Upper lobe of left lung (tissue), 6 donors: ENCODE measurements at places on chromosomes 11 and 22.

GRCh38 chr11:32305460-32305859 is 129.9 kb downstream of the WT1 start:
- DNase-seq: no peak

DNA sequence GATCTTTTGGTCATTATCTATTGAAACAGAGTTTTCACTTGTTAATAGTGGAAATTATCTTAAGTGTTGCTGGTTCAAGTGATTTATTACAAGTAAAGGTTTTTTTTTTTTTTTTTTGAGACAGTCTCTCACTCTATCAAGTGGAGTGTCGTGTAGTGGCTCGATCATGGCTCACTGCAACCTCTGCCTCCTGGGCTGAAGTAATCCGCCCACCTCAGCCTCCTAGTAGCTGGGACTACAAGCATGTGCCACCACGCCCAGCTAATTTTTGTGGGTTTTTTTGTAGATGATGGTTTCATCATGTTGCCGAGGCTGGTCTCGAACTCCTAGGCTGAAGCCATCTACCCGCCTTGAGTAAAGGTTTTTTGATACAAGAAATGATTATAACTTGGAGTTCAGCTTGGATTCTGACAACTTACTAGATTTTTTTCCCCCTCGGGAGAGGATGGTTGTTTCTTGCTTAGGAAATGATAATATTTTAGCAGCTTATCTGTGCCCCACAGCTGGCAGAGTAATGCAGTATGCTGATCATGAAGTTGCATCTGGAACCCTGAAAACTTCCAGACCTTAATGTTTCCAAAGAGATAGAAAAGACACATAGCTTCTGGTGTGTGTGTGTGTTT is 68.9 kb downstream of the MTMR3 start:
- DNase-seq: no peak

DNA sequence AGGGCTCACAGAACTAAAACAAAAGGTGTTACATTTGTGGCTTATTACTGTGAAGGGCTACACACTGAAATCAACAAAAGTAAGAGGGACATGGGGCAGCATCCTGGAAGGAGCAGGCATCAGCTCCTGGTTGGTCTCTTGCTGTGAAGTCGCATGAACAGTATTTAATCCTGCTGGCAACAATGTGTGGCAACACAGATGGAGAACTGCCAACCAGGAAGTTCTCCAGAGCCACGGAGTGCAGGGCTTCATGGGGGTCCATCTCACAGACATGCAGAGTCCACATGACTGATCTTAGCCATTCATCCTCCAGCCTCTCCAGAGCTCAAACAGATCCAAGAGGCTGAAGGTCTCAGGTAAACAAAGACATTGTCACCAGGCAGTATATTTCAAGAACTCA is 32.8 kb upstream of the FGF3 start:
- no peak for DNase-seq

GRCh38 chr22:47166446-47167016 is 404.1 kb downstream of the TBC1D22A start:
- DNase-seq: peak; percentile 49

- DNase-seq: no peak
These were observed 47.7 kb downstream of the COMMD9 start for GRCh38 chr11:36241497-36241896.

DNA sequence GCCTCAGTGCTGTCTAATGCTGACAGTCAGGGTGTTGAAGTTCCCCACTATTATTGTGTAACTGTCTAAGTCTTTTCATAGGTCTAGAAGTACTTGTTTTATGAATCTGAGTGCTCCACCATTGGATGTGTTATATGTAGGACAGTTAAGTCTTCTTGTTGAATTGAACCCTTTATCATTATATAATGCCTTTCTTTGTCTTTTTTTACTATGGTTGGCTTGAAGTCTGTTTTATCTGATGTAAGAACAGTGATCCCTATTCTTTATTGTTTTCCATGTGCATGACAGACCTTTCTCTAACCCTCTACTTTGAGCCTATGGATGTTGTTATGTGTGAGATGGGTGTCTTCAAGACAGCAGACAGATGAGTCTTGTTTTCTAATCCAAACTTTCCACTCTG is 107.8 kb upstream of the C11orf58 start:
- no peak for DNase-seq

DNA sequence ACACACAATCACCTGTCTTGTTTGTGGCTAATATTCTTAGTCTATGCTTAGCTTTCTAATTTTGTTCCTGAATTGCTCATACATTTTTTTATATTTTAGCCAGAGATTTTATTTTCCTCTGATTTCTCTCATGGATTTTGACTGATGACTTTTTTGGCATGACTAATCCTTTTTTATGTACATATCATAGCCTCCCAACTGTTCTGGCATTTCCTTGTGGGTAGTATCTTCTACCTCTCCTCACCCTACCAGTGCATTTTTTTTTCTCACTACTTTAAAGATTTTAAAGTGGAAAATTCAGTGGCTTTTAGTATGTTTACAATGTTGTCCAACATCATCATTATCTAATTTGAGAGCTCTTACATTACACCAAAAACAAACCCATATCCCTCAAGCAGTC is 84.4 kb upstream of the TENM4 start:
- no peak for DNase-seq

DNA sequence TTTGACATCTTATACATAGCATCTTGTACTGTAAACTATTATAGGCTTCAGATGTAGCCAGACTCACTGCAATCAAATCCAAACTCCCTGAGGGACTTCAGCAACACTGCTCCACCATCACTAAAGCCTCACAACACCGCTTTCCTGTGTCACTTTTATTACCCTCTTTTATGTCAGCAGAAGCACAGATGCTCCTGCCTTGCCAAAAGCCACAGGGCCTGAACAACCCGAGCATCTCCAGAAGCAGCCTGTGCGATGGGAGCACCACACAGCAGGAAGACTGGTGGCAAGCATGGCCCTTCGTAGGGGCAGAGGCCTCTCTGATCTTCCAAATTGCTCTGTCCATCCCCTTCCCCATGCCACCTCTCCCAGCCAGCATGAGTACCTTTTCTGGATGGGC is 22.9 kb downstream of the TMEM123 start:
- no peak for DNase-seq

DNA sequence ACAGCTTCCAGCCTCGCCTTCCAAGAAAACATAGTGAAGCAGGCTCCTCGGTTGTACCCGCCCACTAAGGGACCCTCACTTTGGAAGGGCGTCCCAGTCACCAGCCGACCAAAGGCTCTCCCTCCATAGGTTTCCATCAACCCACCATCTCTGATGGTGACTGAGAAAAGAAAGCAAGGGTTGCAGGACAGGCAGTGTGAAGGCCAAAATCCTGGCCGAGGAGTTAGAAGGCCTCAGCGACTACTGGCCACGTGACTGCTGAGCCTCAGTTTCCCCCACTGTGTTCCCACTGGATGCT is 2.7 kb downstream of the FXYD6 start:
- DNase-seq: no peak

DNA sequence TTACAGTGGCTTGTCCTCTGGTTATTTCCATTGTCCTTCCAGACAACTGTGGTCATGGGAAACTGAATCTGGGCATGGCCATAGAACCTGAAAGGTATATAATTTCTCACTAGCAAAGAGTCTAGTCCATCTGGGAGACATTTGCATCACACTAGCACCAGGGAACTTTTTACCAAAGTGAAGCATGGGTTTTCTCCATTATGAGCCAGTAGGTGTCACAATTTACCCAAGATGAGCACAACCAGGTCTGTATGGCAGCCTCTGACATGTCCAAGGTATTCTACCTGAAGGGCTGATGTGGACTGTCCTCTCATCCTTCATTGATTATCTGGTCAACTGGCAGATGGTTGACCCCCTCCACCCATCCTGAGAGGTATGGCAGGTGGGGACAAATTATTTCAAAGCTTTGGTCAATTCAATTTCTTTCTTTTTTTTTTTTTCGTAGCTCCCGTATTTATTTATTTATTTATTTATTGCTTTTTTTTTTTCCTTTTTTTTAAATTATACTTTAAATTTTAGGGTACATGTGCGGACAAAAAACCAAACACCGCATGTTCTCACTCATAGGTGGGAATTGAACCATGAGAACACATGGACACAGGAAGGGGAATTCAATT is 425.9 kb downstream of the TMEM135 start:
- no peak for DNase-seq

DNA sequence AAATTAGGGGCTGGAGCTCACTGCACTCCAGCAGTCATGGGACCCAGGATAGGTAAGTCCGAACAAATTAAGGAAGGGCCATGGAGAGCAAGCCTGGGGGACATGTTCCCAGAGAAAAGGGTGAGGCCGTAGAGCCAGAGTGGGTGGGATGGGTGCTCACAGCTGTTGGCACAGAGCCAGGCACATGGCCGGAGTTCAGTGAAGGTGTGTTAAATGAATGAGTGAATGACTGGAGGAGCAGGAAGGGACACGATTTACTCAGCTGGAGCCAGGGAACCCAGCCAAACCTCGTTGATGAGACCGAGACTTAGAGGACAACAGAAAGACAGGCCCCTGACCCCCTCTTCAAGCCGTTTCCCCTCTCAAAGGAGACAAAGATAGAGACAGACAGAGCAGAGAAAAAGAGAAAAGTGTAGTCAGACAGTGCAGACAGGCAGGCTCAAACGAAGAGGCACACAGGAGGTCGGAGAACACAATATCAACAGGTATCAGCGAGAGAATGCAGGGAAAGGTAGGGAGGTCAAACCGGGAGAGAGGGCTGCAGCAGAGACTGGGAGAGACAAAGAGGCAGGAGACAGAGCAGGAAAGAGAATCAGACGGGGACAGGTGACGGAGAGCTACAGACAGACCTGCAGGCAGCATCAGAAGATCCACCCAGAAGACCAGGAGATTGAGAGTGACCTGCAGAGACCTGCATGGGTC is 590 bp downstream of the SLCO2B1 start:
- no peak for DNase-seq

DNA sequence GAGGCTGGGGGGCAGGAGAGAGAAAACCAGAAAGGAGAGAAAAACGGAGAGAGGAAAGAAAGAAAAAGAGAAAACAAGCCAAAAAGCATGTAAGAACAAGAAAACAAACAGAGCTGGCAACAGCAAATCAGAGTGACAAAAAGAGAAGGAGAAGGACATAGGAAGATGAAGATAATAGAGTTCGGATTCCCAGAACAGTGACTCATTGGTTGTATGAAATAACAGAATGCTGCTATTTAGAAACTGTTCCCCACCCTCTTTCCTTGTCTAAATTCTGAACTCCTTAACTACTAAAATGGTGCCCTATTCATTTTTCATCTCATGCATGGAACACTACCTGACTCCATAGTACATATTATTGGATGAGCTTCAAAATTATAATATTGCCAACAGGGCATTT is 317.4 kb downstream of the C11orf87 start:
- DNase-seq: no peak

- no peak for DNase-seq
These were observed 16.0 kb upstream of the TMA7B start for GRCh38 chr22:39943953-39944872.

DNA sequence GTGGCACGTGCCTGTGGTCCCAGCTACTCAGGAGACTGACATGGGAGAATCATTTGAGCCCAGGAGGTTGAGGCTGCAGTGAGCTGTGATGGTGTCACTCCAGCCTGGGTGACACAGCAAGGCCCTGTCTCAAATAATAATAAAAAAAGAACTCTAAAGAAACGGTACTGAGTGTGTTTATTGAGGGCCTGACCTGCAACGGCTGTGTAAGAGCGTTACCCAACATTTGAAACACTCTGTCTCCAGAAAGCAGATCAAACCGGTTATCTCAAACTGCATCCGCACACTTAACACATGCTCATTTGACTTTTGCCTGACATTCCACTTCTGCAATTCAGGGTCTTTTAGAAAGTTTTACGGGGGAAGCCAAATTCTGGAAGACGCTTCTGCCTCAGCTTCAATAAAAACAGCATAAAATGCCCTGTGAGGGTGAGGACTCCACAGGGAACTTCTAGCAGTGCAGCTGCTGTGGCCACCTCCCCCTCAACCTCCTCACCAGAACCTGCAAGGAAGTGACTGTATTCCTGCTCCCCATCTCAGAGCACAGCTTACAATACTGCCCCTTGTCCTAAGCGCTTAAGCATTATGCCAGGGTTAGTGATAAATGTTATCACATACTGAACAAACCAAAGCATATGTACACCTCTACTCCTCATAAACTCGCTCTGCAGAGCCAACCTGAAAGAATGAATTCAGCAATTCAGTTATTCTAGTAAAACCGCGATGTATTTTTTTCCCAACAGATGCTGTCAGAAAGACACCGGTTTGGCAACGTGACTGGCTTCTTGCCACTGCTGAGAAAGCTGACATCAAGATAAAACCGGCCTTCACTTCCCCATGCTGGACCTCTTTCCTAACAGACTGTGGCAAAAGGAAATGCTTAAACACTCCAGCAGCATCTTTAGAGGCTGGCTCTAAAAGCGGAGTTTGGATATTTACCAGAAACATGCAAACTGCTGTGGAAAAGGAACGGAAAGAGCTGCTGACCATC is 52.2 kb downstream of the PRDM10 start:
- DNase-seq: peak; percentile 62

- DNase-seq: no peak
These were observed 685.2 kb upstream of the CHORDC1 start for GRCh38 chr11:90908074-90908473.

DNA sequence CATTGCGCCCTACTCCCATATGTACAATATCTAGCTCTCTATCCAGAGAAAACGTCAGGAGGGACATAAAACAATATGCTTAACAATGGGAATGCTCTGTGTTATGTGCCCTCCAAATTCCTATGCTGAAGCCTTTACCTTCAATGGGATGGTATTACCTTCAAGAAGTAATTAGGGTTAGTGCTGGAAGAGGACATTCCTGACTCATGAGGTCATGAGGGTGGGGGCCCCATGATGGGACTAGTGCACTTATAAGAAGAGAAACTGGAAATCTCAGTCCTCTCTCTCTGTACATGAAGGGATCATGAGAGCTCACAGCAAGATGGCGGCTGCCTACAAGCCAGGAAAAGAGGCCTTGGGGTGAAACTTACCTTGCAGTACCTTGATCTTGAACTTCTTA is 20.3 kb downstream of the MMP20 start:
- DNase-seq: no peak

- no peak for DNase-seq
These were observed 22.9 kb upstream of the TLCD5 start for GRCh38 chr11:120302001-120302805.

DNA sequence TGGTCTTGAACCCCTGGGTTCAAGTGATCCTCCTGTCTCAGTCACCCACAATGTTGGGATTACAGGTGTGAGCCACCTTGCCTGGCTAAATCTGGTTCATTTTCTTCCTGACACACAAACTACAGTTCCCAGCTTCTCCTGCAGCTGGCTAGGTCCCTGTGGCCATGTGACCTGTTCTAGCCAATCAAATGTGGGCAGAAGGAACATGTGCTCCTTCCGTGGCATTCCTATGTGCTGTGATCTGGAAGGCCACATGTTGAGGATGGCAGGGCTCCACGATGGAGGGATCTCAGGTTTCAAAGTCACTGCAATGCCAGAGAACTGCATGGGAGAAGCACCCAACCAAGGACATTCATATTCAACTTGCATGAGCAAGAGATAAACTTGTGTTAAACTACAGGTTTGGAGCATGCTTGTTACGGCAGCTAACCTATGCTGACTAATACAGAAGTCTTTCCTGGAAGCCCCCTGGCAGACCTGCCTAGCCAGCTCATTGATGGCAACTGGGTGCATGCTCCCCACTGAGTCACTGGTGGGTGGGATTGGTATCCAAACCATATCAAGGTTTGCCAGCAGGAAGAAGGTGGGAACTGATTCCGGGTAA is 86.0 kb downstream of the RPS6KA4 start:
- DNase-seq: no peak

- DNase-seq: peak; percentile 84
These were observed 18.1 kb upstream of the EFCAB6 start for GRCh38 chr22:43829904-43830851.
